Right cardiac atrium (tissue), 5 donors: ENCODE measurements at places on chromosomes 7 and 10. TPM values are rescaled to one million over a fixed set of nuclear protein-coding genes. Genes with fewer than 3 reads are reported as not detected.

Gene FAM13C
- total RNA-seq: 6.5 TPM

Gene MNX1
- total RNA-seq: not detected

Gene KIAA1549
- 1.9 TPM for total RNA-seq

Gene SFMBT2
- total RNA-seq: 11.9 TPM

Gene CHN2
- total RNA-seq: 4.3 TPM

Gene GDF2
- 0.17 TPM for total RNA-seq

Gene POMZP3
- total RNA-seq: 7.0 TPM

Gene LBX1
- total RNA-seq: not detected

Gene KEL
- total RNA-seq: 0.25 TPM

Gene C7orf33
- not detected for total RNA-seq

Gene EPHB6
- 11.3 TPM for total RNA-seq

Gene GIMAP4
- total RNA-seq: 25.9 TPM

Gene ITIH2
- not detected for total RNA-seq

Gene ERV3-1
- total RNA-seq: 11.8 TPM

Gene INMT
- 180 TPM for total RNA-seq

Gene LRRTM3
- total RNA-seq: not detected

Gene CYP2C19
- not detected for total RNA-seq

Gene IL6
- 0.88 TPM for total RNA-seq

Gene RPA3
- 19.2 TPM for total RNA-seq

Gene MPLKIP
- total RNA-seq: 19.2 TPM

Gene GRK5
- 63.8 TPM for total RNA-seq

Gene OPALIN
- total RNA-seq: not detected

Gene ABCC2
- 0.17 TPM for total RNA-seq

Gene DEPP1
- 18.8 TPM for total RNA-seq

Gene VIPR2
- total RNA-seq: 9.5 TPM

Gene CYP3A7
- total RNA-seq: not detected

Gene ADARB2
- 0.53 TPM for total RNA-seq

Gene PTTG1IP2
- total RNA-seq: not detected

Gene CLDN3
- not detected for total RNA-seq

Gene HOXA7
- not detected for total RNA-seq

Gene HOXA1
- 0.15 TPM for total RNA-seq

Gene CAV2
- 215 TPM for total RNA-seq

Gene LEP
- 0.15 TPM for total RNA-seq

Gene DPYSL4
- 13.8 TPM for total RNA-seq

Gene CPA2
- not detected for total RNA-seq

Gene CALML5
- not detected for total RNA-seq

Gene TMEM270
- not detected for total RNA-seq

Gene MBL2
- not detected for total RNA-seq

Gene SLC29A4
- total RNA-seq: 3.2 TPM
